ENCODE measurements at places on chromosomes 2 and 18.
A peak's percentile ranks its signal among the peaks of the same experiment; 100 is the strongest.

DNA sequence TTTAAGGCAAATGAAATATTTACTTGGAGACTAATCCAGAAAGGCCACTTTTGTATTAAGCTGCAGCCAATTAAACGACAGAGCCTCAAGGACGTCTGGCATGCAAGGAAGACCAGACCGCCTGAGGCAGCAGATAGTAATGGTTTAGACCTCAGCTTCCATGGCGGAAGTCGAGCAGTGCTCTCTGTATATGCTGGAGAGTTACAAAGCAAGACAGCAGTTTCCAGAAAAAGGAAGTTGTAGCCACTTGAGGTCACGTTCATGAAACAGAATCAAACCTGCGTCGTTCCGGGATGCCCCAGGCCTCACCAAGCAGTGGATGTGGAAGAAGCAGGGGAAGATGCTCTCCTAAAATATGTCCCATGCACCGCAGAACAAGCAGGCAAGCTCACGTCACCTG lies 142.0 kb downstream of the PTGR3 start:
- no peak for DNase-seq

DNA sequence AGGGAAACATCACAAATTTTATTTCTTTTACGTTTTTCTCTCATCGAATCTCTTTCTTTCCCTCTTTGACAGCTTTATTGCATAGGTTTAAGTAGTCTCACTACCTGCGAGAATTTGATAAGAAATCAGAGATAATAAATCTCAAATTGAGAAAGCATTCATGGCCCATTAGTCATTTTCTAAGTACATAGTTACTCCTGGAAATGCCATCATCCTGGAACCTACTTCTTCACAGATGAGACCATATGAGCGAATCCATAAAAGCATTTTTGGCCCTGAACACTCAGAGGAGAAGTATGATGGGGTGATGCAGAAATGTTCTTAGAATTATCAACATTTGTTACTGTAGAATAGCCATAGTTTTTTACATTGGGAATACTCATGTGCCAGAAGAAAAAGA lies 138.0 kb upstream of the ARHGAP28 start:
- no peak for DNase-seq

GRCh38 chr18:64380117-64380516 lies 231.2 kb upstream of the LINC00305 start:
- DNase-seq, result no peak

- no peak for DNase-seq
Observed at GRCh38 chr18:74652392-74652988, 54.8 kb downstream of the ZNF407 start.

DNA sequence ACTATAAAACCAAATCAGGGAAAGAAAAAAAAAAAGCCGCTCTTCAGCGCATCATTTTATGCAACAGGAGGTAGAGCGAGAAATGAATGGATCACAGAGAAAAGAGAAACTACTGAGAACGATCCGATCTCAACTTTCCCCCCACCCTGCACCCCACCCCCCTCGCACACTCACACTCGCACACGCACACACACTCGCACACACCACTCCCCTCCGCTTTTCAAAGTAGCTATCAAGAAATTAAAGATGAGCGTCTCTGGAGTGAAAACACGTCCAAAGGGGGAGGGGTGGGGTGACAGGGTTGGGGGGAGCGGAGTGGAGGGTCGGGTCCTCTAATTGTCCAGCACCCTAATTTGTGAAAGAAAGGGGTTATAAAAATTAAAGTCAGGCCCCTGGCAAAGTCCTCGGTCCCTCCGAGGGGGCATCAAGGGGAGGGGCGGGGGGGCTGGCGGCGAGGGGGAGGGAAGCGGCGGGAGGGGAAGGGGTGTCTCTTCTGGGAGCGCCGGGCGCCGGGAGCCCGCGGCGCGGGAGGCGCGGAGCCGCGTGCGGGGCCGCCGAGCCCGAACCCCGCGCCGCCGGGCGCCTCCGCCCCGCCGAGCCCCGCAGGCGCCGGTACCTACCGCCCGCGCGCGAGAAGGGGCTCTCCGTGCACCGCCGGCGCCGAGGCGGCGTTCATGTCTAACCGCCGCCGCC lies 428 bp downstream of the TCF4 start:
- peak; percentile 3 for DNase-seq

DNA sequence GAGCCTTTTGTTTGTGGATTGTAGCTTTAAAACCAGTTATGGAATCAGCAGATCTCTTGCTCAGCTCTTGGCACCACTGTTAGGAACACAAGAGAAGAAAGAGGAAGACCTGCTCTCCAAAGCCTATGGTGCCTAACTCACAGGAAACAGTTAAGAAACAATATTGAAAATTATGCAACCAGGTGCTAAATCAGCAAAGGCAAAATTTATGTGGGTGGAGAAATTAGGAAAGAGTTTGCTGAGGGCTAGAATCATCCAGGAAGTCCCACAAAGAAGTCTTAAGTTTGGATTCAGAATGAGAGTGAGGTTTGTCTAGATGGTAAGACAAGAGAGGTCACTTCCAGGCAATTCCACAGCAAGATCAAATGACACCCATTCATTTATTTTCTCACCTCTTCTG lies 49.4 kb downstream of the AOX1 start:
- no peak for DNase-seq

- DNase-seq, result no peak
Observed at GRCh38 chr2:81739966-81740365, 1435.4 kb upstream of the LRRTM1 start.

- no peak for DNase-seq
Observed at GRCh38 chr2:149068996-149069888, 30.7 kb downstream of the LYPD6B start.

- no peak for DNase-seq
Observed at GRCh38 chr2:122255924-122256323, 500.5 kb downstream of the TSN start.

DNA sequence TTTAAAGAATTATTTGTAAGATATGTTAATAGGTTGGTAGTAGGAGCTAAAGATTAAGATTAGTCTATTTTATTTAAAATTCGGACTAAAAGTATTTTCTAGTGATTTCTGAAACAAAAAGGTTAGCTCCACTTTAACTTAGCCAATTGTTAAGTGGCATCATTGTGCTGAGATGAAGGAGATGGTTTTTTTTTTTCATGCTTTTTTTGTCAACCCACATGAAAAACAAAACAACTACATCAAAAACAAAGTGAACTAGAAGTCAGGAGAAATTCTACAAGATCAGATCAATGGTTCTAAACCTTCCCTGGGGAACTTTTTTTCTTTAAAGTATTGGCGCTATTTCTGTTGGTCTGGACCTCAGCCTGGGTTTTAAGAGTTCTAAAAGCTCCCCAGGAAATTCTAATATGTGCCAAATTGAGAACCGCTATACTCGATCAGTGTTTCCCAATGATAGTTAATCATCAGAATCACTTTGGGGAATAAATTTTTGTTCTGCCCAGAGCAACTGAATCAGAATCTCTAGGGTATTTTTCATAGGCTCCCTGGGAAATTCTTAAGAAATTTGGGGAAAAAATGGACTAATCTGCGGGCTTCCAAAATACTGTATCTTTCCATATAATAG lies 2.3 kb downstream of the ZC3H6 start:
- DNase-seq, result no peak

DNA sequence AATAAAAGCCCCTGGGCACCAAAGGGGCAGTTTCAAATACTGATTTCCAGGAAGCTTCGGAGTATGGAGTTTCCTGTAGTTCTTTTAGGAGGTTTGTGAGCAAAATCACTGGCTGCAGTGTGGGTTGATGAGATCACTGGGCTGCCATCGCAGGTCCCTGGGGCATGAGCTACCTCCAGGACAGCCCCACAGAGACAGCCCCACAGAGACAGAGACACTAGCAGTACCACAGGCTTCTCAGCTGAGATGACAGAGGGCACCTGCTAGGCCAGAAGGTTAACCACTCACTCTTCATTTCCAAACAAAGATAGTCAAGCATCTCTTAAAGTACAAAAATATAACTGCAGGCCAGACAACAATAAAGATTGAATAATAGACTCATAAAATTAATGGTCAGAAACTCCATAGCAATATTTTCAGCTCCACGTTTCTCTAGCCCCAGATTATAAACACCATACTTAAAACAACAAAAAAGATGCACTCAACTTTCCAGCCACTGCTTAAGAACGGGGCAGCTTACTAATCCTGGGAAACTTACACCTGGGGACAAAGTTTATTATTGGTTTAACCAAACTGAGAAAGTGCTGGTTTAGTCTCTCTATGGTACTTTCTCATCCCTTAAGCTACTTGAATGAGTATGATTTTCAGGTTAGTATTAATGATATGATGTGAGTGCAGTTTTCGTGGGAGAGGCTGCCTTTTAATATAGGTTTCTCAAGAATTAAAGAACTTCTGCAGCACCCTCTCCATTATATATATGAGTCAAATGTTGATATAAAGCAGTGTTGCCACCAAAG lies 11.6 kb downstream of the AFF3 start:
- DNase-seq, result no peak

GRCh38 chr2:89784960-89785359 lies 1093.5 kb downstream of the RPIA start:
- no peak for DNase-seq

- DNase-seq, result no peak
Observed at GRCh38 chr2:2640818-2641217, 309.7 kb upstream of the MYT1L start.

DNA sequence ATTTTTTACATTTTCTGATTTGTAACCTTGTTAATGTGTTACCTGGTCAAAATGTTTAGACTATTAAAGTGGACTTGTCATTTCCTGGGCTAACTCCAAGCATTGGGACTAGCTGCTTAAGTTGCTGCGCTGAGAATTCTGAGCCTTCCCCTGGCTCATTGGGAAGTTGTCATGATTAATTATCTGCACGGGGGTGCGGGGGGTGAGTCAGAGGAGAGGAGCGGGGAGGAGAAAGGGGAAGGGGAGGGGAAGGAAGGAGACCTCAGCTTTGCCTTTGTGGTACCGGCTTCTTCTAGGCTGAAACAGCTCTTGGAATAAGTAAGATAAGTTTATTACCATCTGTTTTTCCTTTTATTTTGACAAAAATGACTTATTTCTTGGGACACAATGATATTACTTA lies 52.9 kb upstream of the APCDD1 start:
- DNase-seq, result no peak

DNA sequence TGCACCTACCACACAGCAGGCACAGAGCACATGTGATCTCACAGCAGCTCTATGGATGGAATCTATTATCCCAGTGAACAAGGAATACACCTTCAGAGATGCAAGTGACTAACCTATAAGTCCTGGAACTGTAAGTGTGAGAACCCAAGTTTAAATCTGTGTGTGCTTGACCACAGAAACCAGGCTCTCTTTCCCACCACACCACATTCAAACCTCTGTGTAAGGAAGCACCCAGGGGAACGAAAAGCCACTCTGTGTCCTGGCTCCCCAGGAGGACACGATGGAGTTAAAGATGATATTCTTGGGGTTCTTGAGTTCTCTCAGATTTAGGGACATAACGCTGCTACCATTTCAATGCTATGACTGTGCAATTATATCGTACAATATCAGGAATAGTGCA lies 38.9 kb downstream of the TTR start:
- no peak for DNase-seq

GRCh38 chr2:211435331-211435730 lies 878.9 kb downstream of the CPS1 start:
- no peak for DNase-seq

- DNase-seq, result no peak
Observed at GRCh38 chr18:63148449-63149301, 170.9 kb downstream of the BCL2 start.

- DNase-seq, result no peak
Observed at GRCh38 chr2:50958504-50958903, 73.4 kb downstream of the NRXN1 start.

DNA sequence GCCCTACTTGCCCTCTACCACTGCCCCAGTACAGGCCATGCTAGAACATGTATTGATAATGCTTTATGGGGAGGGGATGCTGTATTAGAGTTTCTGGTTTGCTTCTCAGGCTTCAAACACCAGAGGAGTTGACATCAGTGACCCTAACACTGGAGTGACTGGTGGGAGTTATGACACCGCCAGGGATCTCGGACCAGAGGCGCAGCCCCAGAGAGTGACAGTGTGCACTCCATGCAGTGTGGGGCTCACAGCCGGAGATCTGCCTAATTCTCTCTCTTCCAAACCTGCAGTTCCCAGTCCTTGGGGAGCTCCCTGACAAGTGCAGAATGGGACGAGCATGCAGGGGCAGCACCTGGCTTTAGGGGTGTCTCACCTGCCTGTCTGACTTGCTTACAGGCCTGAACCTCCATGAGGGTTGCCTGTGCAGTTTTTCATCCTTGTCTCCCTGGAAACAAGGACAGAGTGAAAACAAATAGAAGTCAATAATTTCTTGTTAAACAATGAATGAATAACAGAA lies 244.9 kb upstream of the MYT1L start:
- DNase-seq, result no peak

DNA sequence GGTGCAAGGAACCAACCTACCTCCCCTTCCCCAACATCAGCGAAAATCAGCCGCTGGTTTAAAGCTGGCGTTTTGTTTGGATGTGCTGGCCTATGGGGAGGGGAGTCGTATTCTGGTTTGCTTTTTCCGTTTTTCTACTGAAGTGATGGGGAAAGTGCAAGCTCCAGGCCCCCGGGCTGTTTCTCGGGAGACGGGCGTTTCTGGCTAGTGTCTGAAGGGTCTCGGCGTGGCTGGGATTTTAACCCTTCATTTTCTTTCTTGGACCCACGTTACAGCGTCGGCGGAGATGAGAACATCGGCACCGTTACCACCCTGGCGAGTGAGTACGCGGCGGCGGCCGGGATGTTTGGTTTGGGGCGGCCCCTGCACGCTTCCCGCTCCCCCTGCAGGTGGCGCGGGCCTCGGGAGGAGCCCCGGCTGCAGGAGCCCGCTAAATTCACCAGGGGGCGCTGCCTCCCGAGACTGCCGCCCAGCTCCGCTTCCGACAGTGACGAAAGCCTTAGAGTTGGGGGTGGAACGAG lies 70.7 kb downstream of the PLB1 start:
- DNase-seq, result peak; percentile 69

DNA sequence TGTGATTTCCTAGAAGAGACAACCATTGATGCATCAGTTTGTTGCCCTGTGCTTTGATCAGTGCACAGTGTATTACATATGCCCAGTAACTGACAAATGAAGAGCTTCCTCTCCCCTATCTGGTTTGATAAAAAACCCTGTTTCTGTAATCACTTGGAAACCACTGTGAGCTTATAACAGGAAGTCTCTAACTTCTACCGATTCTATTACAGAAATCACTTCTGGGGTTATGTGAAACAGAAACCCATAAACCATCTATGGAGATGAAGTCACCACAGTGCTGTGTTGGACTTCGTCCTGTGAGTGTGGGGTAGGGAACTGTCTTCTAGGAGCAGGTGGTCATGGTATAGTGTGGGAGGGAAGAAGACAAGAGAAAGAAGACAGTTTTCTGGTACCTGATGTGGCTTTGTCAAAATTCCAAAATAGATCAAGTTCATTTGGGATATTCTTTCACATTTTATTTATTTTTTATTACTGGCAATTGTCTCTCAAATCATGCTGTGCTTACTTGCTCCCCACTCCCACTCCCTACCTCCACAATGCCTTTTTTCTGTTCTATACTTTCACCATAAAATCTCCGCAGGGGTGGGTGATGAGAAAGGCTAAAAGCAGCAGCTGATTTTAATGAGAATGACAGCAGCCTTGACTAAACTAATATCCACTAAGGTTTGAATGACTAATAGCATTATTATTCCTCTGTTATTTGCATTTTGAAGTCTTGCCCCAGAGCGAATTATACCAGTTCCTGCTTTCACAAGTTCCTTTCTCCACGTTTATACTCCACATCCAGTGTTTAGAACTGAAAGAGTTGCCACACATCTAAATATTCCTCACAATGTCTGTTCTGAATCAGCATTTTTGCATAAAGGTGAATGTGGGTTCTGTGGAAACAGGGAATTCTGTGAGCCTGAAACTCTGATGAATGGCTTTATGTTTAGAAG lies 41.7 kb upstream of the RND3 start:
- no peak for DNase-seq
